ENCODE measurements at places on chromosomes 2 and 18.

GRCh38 chr2:33153008-33153407, 206.3 kb downstream of the LTBP1 start:
- no peak for DNase-seq

DNA sequence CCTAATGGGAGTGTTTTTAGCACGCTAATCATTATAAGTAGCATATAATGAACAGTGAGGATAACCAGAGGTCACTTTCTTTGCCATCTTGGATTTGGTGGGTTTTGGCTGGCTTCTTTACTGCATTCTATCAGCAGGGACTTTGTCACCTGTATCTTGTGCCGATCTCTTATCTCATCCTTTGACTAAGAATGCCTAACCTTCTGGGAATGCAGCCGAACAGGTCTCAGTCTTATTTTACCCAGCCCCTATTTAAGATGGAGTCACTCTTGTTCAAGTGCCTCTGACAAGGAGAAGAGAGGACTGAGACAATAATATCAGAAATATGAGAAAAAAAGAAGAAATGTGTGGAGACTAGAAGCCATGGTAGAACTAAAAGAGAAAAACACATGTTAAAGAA, 276.4 kb downstream of the TMX3 start:
- DNase-seq = no peak

DNA sequence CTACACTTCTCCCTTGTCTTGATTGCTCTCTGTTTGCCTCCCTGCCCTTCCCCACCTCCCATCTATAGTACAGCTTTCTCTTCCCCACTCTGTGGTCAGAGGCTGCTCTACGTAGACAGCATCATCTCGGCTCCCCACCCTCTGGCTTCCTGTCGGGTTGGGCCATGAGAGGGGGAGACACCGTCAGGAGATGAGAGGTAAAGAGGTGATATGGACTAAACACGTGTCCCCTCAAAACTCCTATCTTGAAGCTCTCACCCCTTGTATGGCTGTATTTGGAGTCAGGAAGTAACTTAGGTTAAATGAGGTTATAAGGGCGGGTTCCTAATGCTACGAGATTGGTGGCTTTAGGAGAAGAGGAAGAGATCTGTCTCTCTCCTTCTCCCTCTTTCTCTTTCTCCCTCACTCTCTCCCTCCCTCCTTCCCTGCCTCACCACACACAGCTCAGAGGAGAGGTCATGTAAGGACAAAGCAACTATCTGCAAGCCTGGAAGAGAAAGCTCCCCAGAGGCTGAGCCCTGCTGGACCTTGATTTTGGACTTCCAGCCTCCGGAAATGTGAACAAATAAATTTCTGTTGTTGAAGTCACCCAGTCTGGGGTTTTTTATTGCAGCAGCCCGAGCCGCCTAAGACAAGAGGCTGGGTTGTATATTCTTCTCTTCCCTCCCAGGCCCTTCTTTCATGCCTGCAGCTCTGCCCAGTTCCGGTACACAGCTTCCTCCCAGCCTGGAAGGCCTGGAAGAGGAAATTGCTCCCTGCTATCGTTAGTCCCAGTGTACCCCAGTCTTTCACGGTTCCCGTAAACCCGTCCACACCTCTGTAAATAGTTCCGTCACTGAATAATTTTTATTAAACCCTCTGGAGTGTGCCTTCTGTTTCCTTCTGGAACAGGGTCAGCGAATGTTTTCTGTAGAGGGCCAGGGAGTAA, 138.0 kb downstream of the AKAIN1 start:
- DNase-seq = peak; percentile 24

DNA sequence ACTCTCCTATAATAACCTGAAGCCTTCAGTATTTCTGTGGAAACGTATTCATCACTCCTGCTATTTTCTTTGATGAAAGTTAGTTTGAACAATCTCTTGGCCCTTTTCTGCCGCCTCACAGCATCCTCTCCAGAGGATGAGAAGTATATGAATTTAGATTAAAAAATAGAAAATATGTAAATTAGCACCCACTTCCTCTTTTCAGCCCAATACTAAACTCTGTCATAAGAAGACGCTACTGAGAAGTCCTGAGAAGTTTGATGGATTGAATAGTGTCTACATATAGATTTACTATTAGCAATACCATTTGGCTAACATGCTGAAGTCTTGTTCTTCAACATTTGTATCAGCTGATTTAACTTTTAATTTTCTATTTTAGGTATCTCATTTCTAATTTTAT, 526.4 kb upstream of the SPHKAP start:
- DNase-seq = no peak

DNA sequence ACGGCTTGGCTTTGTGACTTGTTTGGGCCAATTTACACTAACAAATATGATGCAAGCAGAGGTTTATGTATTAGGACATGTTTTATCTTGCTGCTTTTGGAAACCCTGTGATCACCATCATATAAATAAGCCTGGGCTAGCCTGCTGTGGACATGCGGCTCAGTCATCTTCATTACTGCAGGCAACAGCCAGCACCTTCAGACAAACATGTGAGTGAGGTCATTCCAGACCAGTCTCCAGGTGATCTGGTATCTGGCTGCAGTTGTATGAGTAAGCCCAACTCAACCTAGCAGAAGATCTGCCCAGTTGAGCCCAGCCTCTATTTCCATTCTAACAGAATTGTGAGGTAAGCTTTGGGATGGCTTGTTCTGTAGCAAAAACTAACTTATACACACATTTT, 254.6 kb upstream of the ATP5MC3 start:
- no peak for DNase-seq

DNA sequence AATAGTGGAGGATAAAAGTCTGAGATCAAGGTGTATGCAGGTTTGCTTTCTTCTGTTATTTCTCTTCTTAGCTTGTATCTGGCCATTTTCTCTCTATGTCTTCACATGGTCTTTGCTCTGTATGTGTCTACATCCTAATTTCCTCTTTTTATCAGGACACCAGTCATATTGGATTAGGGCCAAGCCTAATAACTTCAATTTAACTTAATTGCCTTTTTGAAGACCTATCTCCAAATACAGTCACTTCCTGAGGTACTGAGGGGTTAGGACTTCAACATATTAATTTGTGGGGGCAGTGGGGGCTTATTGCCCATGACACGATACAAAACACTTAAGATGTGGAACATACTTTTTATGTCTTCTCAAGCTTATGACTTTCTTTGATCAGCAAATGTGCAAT, 632.9 kb upstream of the CELF4 start:
- no peak for DNase-seq

- DNase-seq = no peak
Measured at GRCh38 chr2:57160976-57161375, 885.6 kb upstream of the VRK2 start.

- no peak for DNase-seq
Measured at GRCh38 chr2:152846697-152847470, 128.5 kb downstream of the ARL6IP6 start.

DNA sequence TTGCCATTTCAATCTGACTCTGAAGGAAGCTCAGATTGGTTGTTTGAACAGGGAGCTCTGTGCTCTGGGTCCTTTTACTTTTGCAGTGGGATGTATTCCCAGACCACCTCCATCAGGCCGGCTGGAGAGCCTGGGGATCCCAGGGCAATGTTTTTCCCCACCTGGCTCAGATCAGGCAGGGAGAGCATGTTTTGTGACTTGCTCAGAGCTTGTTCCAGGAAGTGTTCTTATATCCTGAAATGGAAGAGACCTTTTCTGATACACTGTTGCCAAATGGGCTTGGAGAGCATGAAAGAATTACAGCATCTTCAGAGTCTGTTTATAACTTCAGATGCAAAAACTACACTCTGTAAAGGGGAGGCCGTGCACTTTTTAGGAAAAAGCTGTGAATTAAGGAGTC, 56.0 kb downstream of the LIPG start:
- no peak for DNase-seq

DNA sequence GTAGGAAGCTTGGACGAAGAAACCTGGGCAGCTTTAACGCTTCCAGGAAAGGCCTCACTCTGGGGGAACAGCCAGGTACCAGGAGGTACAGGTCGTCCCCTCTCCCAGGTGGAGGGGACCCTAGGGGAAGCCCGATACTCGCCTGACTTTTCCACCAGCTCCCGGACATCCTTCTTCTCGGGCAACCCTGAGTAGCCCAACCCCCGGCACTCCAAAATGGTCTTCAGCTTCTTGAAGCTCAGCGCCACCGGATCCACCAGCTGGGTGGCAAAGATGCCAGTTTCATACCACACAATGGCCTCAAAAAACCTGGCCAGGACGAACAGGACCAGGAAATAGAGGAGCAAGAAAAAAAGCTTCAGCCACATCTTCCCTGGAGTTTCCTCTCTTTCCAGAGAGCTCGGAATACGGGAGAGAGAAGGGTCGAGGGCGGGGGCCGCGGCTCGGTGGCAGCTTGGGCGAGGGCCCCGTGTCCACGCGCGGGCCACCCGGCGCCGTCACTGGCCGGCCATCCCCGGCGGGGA, 1.1 kb downstream of the RNF103 start:
- no peak for DNase-seq

DNA sequence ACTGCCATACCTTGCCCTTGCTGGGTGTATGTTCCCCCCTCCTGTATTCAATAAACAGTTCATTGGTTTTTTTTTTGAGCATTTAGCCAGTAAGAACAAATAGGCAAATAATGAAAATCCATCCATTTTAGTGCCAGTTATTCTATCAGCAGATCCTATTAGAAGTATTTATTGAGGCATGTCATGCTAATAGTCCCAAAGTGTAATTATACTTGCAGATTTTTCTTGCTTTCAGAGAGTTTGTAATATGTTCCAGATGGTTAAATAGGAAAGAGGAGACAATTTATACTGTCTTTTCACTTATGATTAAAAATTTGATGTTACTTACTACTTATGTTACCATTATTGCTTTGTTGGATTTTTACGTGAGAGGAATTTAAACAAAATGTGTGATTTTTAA, 127.6 kb downstream of the NCOA1 start:
- no peak for DNase-seq

GRCh38 chr18:61209801-61210200, 123.4 kb upstream of the CDH20 start:
- DNase-seq = no peak

DNA sequence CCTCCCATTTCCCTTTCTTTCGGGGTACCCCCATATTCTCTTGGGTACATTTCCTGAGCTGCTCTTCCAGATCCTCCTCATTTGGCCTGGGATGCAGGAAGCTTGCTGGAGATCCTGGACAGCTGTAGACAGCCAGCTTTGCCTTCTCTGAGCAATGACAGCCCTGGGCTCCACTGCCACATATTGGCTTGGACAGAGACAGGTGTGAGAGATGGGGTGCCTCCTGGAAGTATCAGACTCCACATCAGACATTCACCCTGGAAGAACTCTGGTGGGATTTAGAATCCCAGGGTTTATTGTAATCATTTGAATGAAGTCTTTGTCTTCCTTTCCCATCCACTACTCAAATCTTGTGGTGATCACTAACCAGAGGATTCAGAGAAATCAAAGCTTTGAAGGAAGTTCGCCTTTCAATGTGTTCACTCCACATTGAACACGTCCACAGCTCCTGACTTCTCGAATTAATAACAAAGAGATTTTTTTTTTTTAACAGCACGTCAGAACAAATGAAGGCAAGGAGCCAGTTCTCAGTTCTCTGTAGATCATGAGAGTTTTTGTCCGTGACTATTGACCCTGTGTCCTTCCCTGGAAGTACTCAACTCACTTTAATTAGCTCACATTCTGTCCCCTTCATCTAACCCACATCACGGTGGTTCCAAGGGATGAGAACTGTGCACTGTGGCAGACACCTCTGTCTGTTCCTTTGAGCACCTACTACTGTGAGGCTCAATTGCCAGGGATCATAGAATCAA, 377.6 kb upstream of the TRIB2 start:
- DNase-seq = no peak

DNA sequence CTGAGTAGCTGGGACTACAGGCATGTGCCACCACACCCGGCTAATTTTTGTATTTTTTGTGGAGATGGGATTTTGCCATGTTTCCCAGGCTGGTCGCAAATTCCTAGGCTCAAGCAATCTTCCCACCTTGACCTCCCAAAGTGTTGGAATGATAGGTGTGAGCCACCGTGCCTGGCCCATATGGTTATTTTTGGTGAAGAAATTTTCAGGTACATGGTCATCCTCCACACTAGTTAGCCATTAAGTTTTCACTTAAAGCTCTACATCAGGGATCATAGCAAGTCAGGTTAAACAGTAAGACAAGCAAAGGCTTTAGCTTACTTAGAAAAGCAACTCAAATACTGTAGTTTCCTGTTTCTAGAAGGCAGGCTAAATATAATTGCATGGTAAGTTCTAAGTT, 104.3 kb upstream of the GRB14 start:
- no peak for DNase-seq
